Osteoblast (primary cell): ENCODE measurements at places on chromosomes 2 and 18.

DNA sequence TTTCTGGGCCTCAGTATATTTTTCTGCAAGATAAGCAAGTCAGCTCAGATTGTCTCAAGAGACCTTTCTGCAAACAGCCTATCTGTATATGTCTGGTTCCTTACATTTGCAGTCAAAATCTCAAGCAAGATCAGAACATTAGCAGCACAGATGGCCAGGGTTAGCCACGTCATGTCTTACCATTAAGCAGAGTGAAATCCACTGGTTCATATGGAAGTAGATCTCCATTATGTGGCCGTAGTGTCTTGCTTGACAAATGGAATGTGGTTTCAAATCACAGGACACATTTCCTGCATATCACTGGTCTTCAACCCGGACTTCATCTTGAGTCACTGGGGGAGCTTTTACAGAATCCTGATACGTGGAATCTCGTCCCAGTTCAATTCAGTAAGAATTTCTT lies 500.2 kb downstream of the FBXO15 start:
- DNase-seq = peak; percentile 47

DNA sequence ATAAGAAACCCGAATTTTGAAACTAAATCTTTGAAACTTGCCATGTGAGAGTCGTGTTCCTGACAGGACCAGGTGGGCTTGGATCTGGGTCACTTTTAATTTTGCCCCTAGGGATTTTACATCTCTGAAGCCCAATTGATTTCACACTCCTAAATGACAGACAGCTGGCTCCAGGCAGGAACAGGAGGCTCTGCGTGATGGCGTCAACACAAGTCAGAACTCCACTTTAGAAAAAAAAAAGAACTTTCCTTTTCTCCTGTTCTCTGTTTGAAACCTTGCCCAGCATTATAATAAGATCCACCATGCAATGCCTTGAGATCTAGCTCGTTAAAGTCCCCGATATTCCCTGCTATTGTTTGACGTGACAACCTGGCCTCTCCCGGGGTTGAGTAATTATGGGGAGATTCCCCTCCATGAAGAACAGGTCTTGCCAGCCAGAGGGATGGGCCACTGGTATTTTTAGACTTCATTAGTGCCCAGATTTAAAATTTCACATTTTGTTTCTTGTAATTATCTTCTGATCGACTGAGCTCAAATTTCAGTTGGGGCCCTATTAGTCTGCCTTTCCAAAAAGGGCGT lies 260.3 kb downstream of the KLHL29 start:
- no peak for DNase-seq

DNA sequence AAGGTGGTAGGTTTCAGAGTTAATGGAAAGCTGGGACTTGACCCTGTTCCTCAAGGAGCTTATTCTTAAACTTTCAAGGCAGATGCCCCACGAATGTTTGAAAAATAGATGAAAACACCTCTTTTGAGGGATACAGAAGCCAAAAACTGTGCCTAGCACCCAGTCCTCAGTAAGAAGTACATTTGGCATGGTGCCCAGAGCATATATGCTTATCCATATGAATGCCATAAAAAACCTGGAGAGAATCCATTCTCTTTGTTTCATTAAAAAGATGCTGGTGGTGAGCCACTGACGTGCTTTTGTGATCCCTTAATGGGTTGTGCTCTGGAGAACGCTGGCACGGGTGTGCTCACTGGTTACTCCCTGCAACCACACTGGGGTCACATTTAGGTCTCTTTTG lies 69.0 kb downstream of the IL1R2 start:
- no peak for DNase-seq

- peak; percentile 85 for DNase-seq
These were observed 95.9 kb upstream of the RMDN2 start for GRCh38 chr2:37829202-37829601.

DNA sequence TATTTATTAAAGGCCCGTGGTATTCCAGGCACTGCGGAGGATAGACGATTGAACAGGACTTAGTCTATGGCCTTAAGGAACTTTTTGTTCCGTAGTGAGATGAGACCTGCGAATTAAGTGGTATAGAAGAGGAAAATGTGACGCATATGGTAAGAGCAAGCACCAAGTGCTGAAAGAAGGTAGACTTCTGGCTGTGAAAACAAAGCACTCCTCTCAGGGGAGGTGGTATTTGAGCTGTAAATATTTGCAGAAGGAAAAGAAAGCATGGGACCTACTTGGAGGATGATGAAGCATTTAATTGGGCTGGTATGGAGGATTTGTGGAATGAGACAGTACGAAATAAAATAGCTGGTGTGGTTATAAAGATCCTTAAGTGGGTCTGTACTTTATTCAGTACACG lies 62.5 kb downstream of the GPR39 start:
- no peak for DNase-seq

- peak; percentile 89 for DNase-seq
These were observed 82.7 kb downstream of the MALT1 start for GRCh38 chr18:58753976-58754375.

- no peak for DNase-seq
These were observed 101.8 kb upstream of the HDAC4 start for GRCh38 chr2:239502430-239503186.

DNA sequence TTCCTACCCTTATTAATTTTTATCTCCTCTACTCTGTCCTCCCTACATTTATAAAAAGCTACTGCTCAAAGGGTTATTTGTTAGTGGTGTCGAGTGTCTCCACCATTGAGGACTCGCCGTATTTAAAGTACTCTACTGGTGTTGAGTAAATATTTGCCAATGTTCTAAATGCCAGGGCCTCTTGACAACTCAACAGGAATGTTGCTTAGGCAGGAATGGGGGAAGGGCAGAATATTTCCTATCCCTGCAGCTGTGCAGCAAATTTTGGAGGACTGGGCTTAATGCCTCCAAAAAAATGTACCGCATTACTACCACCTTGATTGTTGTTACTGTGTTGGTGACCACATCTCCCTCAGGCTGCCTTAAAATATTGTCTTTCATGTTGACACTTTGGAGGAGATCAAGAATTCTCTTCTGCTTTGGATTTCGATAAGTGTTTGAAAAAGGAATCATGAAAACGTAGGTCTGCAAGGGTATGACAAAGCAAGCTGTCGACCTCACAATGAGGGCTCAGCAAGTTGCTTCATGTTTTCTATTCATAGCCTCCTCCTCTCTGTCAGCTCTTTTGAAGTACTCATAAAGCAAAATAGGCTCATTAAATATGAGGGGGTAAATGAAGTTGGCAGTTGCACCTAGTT lies 84.3 kb downstream of the EFEMP1 start:
- DNase-seq = peak; percentile 58

- no peak for DNase-seq
These were observed 321.5 kb upstream of the PKDCC start for GRCh38 chr2:41726364-41726763.

DNA sequence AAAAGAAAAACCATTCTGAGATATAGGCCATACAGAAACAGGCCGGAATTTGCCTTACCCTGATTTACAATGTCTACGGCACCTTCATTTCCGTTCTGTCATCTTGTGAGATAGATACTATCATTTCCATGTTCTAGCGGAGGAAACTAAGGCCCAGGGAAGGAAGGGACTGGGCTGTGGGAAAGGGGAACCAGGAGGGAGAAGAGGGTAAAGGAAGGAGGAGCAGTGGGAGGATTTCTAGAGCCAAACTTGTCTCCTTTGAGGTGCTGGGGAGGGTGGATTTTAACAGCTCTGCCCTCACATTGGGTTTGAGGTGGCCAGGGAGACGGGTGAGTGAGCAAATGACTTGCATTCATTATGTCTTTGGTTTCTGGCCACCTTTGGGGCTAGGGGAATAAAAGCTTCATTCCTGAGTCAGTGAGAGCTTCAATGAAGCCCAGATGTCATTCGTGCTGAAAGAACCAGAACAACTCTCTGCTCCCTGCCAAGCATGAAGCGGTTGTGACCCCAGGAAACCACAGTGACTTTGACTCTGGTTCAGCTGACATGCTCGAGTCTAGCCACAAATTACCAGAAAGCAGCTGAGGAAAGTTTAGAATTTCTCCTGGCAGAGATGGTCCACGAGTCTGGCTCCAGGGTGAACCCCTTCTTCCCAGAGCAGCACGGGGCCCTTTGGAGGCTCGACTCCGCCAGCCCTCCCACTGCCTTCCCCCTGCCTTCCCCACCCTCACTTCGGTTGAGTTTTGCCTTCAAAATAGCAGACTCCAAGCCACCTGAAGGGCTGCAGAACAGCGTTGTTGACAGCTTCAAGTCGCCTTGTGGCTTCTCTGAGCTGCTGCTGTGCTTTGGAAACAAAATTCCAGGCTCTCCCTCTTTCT lies 3.8 kb downstream of the ACTG2 start:
- peak; percentile 83 for DNase-seq

GRCh38 chr2:234391625-234392024 lies 105.3 kb downstream of the ARL4C start:
- no peak for DNase-seq

- no peak for DNase-seq
These were observed 22.9 kb downstream of the DOK1 start for GRCh38 chr2:74577448-74577847.

DNA sequence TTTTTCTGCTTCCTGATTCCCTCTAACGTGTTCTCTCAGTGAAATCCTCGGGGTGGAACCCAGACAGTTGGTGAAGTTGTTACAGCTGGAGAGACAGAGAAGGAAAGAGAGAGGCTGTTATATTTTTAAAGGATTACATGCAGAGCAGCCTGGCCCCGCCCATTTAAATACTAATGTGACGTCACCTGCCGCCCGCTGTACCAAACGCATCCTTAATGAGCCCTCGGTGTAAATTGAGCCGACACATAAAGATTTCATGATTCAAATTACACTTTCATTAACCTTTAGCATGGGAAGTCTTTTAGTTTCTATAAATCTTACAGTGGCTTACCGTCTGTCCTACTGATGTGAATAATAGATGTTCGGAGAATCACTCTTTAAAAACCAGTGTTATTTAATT lies 164.0 kb upstream of the SIX3 start:
- peak; percentile 81 for DNase-seq
